HepG2 (cell line): ENCODE measurements at places on chromosomes 11 and 22.

DNA sequence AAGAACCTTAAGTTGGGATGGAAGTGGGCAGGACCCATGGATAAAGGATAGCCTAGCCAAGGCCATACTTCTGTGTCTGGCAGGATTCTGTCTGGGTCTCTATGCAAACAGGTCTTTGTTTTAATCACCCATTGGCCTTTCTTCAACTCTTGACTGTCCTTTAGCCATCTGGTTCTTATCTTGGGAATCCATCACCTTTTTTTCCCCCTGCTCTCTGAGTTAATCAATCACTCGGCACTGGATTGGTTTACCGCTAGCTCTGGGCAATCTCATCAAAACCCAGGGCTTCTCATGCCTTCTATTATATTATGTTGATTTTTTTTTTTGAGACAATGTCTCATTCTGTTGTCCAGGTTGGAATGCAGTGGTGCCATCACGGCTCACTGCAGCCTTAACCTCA lies 1.8 kb upstream of the RNF169 start:
- no peak for DNase-seq

DNA sequence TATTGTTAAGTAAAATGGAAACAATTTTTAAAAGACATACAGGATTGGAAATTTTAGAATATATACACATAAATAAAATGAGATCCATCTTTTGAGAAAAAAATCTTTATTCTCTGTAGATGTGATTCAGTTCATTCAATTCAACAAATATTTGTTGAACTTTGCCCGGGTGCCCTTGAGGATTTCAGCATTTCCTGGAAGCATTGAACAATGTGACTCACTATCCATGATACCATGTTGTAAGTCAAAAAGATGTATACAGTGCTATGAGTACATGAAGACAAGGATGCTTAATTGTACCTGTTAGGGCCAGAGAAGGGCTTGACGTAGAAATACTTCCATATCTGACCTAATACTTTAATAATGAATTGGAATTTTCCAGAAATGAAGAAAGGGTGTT lies 353.7 kb downstream of the METTL15 start:
- peak; percentile 2 for DNase-seq

DNA sequence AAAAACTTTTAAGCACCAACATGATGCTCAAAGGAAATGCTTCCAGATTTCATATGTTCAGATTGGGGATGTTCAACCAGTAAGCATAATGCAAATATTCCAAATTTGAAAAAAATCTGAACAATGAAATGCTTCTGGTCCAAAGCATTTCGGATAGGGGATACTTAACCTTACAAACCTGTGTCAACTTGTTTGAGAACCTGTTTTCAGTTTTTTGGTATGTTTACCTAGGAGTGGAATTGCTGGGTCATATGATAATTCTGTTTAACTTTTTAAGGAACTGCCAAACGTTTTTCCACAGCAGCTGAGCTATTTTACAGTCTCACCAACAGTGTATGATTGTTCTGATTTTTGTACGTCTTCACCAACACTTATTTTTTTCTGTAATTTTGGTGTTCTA lies 23.7 kb downstream of the FAR1 start:
- DNase-seq: no peak

GRCh38 chr11:119323532-119324033 lies 6.7 kb upstream of the MCAM start:
- peak; percentile 46 for DNase-seq

GRCh38 chr11:3154001-3154599 lies 11.0 kb downstream of the OSBPL5 start:
- no peak for DNase-seq

DNA sequence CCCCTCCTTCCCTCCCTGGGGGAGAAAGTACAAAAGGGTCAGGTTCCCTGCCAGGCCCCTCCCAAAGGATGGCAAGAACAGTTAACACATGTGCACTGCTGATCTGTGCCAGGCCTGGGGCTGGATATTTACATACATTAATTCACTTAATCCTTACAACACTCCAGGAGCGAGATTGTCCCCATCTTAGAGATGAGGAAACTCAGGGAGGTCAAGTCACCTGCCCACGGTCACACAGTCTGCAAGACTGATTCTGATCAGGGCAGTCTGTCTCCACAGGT lies 36.5 kb downstream of the NECTIN1 start:
- no peak for DNase-seq

GRCh38 chr11:120420572-120420971 lies 84.4 kb downstream of the ARHGEF12 start:
- no peak for DNase-seq

DNA sequence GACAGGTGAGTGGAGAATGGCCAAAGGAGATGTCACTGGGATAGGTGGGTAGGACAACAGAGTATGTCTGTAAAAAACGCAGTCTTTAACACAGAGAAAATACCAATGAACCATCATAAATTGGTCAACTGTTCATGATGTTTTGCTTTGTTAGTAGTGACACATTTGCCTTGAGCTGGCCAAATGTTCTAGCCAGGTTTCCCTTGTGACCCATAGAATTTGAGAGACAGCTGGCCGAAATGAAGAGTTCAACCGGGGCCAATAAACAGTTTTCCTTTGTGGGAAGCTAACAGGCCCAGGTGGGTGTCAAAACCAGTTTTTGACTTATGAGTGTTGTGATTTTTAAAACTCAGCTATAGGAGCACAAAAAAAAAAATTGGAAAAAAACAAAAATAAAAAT lies 116.6 kb upstream of the BID start:
- DNase-seq: no peak

- DNase-seq: no peak
These were observed 890.5 kb downstream of the JRKL start for GRCh38 chr11:97280347-97280746.

GRCh38 chr11:66324664-66325063 lies 7.8 kb upstream of the CD248 start:
- DNase-seq: no peak

GRCh38 chr22:21602579-21602978 lies 27.2 kb downstream of the YDJC start:
- no peak for DNase-seq

- no peak for DNase-seq
These were observed 38.8 kb upstream of the SYT7 start for GRCh38 chr11:61619471-61620226.

DNA sequence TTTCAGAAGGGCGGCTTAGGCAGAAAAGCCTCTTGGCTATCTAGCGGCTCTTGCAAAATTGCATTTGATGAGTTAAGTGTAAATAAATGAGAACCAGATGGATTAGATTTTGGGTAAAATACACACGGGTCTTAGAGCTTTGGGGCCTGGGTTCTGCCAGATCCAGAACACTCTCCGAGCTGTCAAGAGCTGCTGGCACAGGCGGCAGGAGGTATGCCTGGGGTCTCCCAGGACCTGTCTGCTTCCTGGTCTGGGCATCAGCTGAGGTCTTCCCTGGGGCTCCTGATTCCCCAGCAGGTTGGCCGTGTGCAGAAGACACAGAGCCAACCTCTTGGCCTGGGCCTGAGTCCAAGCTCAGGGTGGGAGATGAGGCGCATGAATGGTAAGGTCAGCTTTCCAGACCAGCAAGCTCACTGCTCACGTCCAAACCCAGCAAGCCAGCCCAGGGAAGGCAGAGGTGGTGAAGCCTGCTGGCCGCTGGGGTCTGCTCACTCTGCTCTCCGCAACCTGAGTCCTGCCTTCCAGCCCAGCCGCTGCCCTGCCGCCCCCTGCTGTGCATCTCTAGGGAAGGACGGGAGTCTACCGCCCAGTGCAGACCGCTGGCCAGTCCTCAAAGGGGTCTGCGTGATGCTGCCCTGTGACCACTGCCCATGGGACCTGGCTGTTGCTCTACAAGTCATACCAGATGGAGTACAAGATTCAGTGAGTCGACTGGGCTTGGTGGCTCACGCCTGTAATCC lies 44.9 kb downstream of the SCUBE1 start:
- DNase-seq: no peak

GRCh38 chr11:94581926-94582325 lies 14.8 kb downstream of the PIWIL4 start:
- no peak for DNase-seq

GRCh38 chr11:36411202-36411640 lies 98.9 kb downstream of the TRAF6 start:
- no peak for DNase-seq

DNA sequence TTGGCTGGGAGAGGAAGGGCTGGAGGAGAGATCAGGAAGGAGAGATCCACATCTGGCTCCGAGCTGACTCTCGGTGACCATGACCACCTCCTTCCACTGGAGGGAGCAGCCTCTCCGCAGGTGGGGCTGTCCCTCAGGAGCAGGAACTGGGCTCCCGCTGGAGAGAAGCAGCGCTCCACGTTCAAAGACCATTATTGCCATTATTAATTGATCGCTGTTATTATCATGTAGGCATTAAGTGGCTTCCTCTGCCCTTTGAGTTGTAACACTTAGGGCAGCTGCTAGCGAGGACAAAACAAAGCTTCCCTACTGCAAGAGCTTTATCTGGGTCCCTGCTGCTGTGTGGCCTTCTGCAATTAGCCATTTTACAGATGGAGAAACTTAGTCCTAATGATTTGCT lies 251.9 kb downstream of the ST3GAL4 start:
- DNase-seq: peak; percentile 33

GRCh38 chr22:23060612-23061400 lies 9.5 kb upstream of the GNAZ start:
- DNase-seq: no peak

GRCh38 chr11:1949302-1949701 lies 2.2 kb downstream of the MRPL23 start:
- no peak for DNase-seq

DNA sequence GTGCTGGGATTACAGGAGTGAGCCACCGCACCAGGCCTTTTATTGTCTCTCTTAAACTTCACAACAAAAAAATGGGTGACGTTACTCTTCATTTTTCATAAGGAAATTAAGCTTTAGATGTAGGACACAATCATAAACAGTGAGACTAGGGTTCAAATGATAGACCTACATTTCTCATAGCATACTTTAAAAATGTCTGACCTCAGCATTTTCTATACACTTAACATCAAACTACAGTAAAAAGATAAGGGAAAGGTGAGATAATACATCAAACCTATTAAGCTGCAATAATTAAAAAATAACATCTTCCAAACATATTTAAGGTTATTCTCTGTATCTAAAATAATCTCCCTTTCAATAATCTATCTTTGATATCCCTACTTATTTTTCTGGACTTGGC lies 914.2 kb downstream of the FAM181B start:
- no peak for DNase-seq

DNA sequence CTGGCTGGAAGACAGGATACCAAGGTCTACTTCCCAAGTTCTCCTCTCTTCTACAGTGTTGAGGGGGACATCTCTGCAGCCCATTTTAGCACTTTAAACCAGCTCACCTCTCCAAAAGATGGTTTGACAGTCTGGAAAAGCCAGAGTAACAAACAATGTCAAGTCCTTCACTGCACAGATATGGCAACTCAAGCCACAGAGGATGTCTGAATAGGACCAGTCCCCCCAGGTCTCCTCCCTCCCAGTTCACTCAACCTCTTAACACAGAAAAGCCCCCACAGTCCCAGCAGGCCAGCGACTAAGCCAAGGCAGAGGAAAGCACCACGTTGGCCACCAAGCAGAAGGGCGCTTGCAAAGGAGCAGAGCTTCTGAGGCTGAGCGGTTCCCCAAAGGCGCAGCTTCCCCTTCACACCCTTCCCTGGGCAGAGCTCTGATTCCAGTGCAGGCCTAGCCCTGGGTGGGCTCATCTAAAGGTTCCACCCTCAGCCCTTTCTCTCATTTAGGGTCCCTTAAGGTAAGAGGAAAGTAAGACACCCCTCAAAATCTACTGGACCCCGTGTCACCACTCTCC lies 62.7 kb downstream of the PAK1 start:
- DNase-seq: no peak

DNA sequence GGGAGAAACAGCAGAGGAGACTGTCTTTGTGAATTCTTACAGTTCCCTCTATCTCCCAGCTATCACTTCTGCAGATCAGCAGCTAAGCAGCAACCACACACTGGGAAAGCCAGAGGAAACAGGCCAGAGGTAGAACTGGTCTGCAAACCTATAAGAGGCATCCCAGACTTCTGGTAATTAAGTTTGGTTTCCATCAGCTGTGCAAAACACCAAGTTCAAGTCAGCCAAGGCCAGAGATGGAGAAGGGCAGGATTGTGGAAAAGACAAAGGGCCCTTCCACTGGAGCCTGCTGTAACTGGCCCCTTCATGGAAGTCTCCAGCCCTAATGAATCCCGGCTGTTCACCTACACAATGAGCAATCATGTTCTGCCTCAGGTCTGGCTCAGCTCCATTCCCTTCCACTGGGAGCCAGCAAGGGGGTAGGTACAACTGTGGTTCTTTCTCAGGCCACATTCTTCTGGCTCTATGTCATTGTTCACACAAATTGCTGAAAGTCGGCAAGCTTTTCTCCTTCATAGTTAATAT lies 4.6 kb upstream of the PAMR1 start:
- no peak for DNase-seq

DNA sequence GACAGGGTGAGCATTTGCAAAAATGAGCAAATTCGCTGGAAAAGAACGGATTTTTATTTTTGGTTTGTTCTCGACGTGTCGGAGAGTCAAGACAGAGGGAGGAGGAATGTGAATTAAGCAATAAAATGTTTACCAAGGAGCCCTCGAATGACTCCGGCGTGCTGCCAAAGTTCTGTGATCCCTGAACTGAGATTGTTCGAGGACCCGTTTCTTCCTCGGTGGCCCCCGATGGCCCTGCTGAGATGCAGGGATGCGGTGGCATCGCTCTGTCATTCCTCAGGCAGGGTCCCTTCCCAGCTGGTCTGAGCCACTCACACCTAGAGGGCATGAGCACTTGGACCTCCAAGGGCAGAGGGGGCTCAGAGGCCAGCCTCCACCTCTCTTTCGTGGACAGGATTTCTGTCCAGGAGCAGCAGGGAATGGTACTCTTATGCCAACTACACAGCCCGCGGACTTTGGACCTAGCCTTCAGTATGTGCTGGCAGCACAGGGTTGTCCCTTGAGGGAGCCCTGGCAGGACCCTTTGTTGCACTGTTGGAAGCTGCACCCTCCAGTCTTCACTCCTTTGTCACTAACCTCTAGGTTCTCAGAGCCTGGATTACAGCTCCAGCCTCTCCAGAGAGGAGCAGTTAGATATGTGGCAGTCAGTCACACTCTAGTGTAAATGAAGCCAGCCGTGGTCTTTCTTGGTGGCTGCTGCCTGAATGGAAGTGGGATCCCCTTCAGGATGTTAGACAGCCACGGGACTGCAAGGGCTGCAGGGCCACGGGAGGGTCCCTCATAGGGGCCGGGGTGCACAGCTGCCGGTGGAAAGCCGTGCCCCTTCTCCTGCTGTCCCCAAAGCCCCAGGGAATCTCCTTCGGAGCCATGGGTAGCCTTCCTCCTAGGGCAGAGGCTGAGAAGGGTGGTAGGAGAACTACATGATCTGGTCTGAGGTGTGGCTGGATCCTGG lies 109.4 kb upstream of the ANO1 start:
- DNase-seq: no peak

GRCh38 chr11:18001191-18001590 lies 11.7 kb downstream of the SERGEF start:
- DNase-seq: no peak

- DNase-seq: peak; percentile 15
These were observed 573.9 kb upstream of the CADM1 start for GRCh38 chr11:116078101-116078591.
